ENCODE measurements at places on chromosomes 7 and 10.

GRCh38 chr7:150937848-150938561 is 40.1 kb downstream of the KCNH2 start:
- DNase-seq = no peak

DNA sequence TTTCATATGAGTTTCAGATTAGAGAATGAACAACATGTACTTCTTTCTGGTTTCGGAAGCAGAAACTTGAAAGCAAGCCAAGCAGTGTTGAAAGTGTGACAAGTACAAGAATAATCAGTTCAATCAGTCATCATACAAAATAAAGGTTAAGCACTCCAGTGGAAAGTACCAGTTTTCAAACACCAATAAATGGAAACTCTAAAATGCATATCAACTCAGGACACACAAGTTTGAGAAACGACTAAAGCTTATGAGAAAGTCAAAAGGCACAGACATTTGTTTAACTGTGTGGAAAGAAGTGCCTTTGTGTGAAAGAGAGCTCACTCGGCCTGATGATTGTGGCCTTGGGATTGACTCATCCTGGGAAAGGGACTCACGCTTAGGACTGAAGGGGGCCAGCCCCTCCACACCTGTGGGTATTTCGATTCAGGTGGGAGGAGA is 60.6 kb upstream of the AKR1C1 start:
- no peak for DNase-seq

- DNase-seq = no peak
Observed at GRCh38 chr10:63474488-63474887, 8.7 kb upstream of the JMJD1C start.

DNA sequence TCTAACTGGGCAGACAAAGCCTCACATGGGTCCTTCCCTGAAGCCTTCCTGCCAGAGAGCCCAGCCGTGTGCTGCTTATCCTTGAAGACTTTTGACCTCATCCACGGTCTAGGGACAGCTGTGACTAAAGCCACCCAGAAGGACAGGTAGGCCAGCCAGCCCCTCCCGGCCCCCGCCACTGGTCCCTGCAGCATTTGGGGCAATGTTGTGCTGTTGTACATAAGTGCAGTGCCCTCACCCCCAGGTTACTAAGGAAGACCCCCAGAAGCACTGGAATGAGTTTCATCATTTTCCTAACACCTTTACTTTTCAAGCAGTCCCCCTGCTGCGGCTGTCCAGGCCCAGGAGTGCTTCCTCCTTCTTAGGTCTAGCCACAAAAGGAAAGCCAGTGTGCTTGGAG is 43.0 kb downstream of the TMEM209 start:
- DNase-seq = no peak

DNA sequence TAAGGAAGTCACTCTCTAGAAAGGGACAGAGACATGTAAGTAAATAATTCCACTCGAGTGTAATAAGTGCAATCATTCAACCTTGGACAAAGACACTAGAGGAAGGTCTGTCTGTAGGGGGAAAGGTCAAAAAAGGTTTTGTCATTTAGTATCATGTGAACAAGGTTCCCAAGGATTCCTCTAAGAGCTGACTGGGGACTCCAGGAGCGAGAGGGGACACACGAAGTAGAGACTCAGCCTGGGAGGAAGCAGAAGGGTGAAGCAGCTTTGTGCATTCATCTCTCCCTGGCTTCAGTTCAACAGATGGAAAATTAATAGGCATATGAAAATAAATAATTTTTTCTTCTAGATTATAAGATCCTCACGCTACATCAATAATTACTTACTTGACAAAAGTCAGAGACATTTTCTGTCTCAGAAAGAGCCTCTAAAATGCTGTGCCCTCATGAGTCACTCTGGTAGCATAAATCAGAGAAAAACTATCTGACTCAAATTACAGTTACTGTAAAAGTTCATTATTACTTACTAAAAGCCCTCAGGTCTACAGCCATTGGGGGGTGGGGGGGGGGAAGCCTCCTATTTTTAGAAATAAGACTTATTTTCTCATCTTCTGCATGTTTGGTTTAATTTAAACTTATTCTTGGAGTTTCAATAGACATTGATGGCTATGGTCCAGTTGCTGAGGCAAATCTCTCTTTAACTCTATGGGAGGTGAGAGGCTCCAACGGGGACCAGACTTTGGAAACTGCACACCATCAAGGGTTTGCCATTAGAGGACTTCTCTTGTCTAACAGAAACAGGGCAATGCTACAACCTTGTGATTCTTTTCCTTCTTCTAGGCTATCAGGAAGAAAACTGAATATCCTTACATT is 275.1 kb upstream of the KLF14 start:
- DNase-seq = no peak

DNA sequence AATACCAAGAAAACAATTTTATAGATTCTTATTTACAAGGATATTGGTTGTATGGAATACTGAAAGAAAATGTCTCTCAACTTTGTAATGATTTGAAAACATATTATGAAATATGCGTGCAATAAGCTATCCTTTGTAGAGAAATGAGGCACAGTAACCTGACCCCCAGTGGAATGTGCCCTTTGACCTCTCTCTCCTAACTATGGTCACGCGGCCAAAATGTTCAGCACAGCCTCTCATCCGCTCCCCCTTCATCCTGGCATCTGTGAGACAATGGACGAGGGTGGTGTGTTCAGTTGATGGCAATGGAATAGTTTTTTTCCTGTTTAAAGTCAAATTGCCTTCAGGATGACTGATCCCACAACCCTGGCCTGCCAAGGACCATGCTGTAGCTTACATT is 13.3 kb downstream of the BEND7 start:
- DNase-seq = no peak

DNA sequence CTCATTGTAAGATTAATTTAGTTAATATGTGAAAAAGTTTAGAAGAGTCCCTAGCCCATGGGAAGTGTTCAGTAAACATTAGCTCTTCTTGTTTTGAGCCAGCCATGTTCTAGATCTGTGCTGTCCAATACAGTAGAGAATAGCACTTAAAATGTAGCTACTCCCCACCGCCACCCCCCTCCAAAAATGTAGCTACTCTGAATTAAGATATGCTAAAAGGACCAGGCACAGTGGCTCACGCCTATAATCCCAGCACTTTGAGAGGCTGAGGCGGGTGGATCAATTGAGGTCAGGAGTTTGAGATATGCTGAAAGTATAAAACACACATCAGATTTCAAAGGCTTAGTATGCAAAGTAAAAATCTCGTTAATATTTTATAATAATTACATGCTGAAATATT is 47.3 kb upstream of the MXI1 start:
- no peak for DNase-seq

- DNase-seq = no peak
Observed at GRCh38 chr10:88187472-88187871, 324.0 kb downstream of the PTEN start.

GRCh38 chr10:92486637-92487036 is 87.3 kb downstream of the IDE start:
- no peak for DNase-seq

DNA sequence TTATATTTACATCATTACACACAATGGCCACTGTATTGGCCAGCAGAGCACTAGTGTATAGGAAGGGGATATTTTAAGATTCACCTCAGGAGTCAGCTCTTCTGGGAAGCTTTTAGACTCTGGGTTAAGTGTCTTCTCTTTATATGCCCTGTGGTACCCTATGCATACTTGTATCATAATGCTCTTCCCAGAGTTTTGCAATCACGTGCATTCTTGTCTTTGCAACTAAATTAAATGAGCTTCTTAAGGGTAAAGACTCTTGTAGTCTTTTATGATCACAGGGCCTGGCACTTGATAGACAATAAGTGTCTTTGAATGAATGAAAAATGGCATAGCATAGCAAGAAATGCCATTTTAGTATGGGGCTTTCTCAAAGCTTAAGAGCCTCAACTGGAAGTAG is 35.4 kb upstream of the ARMS2 start:
- no peak for DNase-seq

GRCh38 chr10:53315709-53316108 is 543.1 kb upstream of the MBL2 start:
- no peak for DNase-seq

- DNase-seq = no peak
Observed at GRCh38 chr10:22805304-22805703, 90.9 kb upstream of the PIP4K2A start.

- no peak for DNase-seq
Observed at GRCh38 chr7:114342431-114343179, 72.0 kb upstream of the FOXP2 start.

DNA sequence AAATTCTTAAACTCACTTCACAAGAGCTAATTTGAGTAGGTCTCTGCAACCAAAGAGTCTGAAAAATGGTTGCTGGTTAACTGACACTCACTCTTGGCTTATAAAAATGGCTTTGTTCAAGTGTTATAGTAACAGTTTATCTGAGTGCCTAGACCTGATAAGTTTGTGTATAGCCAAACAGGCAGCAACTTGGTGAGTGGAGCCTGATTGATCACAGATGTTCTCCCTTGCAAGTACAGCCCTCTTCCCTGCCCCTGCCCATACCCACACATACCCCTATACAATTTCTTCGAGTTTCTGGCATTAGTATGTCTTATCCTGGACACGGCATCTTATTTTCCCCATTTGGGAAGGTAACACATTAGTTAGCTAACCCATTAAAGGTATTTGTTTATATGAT is 149.5 kb downstream of the SLC16A9 start:
- no peak for DNase-seq

DNA sequence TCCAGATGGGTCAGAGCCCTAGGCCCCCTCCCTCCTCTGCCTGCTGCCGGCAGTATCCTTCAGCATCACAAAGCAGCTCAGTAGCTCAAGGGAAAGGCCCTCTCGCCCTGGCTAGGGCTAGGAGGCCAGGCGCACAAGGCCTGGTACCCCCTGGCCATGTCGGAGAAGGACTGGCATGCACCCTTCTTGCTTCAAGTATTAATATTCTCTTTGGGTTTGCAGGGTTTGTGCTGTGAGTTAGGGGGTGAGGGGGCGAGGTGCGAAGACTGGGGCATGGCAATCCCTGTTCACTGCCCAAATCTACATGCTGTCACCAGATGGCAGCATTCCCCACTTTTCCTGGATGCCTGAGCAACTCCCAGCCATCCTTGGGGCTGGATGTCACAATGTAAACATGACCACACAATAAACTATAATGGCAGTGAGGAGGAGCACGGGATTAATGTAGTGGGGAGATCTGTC is 105.2 kb downstream of the NEURL1 start:
- DNase-seq = peak; percentile 63

GRCh38 chr10:31261511-31262311 is 57.3 kb upstream of the ZEB1 start:
- DNase-seq = no peak

DNA sequence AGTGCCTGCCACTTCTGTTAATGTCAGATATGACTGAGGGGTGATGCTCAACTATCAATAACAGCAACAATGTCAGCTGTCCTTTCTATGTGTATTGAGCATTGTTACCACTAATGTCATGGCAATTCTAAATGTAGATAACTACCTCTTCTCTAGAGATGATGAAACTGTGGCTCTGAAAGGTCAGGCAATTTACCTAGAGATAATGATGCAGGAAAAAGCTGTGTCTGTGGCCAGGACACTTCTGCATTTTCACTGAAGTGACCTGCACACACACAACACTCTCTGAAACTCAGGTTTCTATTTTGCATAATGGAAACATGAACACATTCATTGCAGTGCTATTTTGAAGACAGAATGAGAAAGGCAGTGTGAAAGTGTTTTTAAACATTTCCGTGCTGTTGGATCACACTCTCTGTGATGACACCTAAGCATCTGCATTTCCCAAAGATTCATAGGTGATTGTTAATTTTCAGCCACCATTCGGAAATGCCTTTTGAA is 148.2 kb downstream of the KCND2 start:
- DNase-seq = no peak

DNA sequence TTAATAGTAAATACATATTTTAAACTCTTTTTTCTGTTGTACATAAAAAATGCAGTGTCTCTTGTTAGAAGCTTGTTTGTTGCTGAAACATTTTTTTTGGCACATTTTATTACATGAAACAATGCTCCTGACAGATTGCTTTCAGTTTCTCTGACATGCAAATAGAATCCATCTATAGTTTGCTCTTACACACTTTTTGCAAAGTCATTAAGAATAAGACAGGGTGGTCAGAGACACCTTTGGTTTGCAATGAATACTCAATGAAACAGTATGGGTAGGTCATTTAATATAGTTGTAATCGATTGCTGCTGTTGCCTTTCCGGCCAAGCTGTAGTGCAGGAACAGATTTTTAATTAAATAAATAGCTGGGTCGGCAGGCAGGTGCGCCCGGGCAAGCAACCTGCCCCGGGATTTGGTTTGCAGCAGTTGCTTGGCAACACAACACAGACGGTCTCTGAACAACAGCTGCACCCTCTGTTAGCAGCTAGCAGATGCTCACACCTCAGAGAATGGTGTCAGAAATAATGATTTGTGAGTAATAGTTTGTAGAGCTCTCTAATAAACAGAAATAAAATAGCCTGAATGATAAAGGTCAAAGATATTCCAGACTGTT is 115.7 kb upstream of the CACNA2D1 start:
- no peak for DNase-seq

GRCh38 chr7:46160861-46161260 is 239.8 kb upstream of the IGFBP3 start:
- DNase-seq = no peak
